ENCODE measurements at places on chromosomes 7 and 10.

- DNase-seq: no peak
Observed at GRCh38 chr10:22486431-22486830, 141.1 kb downstream of the SPAG6 start.

GRCh38 chr7:13231216-13231615, 543.8 kb downstream of the ARL4A start:
- DNase-seq: no peak

DNA sequence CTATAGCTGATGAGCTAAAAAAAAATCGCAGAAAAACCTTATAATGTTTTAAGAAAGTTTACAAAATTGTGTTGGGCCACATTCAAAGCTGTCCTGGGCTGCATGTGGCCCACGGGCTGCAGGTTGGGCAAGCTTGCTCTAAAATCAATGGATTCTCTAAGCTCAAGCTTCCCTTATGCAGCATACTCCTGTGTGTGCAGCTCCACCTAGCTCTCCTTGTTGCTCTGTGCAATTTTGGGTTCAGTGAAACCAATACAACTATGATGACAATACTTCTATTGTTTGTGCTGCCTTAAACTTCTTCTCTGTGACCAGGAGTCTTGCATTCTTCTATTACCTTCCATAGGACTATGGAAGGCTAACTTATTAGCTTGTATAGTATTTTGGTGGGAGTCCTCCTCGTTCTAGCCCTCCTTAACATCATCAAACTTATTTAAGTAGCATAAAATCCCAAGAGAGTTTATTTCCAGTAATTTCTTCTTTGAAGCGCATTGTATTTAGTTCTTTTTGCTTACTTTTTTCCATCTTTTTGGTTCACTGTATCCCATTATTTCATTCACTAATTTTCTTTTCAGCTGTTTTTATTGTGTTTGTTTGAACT, 170.9 kb upstream of the SMIM30 start:
- DNase-seq: no peak

DNA sequence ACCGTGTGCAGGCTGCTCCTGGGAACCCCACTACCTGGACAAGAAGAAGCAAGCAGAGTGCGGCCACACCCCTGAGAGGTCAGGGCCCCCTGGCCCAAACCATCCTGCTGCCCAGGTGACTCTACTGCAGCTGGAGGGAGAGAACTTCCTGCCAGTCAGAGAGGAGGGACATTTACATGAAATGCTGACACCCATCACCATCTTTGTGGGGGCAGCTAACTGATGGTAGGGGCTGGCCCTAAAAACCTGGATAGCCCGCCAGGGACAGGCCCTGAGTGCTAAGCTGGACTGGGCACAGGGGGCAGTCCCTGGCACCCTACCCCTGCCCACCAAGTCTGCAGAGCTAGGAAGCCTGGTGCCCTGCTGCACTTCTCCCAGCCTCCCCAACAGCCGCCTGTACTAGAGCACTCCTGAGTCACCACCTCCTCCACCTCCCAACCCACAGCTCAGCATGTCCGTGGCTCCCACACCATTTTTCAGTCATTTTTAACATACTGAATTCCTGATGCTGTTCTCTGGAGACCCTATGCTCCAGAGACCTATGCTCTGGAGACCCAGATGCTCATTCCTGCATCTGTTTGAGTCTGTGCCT, 27.5 kb downstream of the DPCD start:
- no peak for DNase-seq

GRCh38 chr10:101841826-101842225, 1.8 kb downstream of the KCNIP2 start:
- DNase-seq: no peak
